ENCODE measurements at places on chromosomes 5 and 9.
A peak's percentile ranks its signal among the peaks of the same experiment; 100 is the strongest.

DNA sequence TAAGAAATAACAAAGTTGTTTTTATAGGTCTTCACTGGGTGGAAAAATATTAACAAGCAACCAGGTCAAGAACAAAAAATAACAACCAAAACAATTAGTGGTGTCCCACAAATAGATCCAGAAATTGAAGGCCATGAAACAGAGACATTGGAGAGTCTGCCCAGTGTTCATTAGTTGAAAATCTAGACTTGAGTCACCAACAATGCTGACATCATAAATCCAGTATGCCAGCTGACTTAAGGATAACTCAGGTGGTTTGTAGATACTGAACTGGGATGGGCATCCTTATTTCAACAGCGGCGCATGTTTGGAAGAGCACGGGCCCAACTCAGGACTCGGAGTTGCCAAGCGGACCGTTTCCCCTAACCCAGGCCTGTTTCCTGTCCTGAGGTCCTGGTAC lies 80.7 kb upstream of the TNFAIP8 start:
- no peak for DNase-seq

DNA sequence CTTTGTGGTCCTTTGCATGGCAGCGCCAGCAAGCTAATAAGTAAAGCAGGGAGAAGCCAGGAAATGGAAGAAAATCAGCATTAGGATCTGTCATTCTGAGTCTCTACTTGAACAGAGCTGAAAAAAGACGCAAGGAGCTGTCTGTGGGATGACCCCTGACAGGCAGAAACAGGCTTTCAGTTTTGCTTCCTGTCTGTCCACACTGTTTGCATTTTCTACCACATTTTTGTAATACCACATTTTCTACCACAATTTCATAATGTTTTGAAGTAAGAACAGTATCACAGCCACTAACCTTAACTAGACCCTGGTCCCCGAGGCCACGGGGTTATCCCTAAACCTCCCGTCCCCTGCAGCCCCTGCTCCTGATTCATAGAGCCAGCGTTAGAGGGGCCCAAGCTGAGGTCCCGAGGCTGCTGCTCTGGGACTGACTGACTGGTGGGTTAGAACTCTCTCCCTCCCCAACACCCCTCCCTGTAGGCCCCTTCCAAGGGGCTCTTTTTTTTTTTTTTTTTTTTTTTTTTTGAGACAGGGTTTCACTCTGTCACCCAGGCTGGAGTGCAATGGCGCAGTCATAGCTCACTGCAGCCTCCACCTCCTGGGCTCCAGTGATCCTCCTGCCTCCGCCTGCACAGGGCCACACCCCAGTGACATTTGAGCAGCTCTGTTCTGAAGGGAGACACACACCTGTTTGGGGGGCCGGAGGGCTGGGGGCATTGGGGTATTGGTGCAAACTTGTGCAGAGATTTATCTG lies 4.0 kb upstream of the CLIC3 start:
- no peak for DNase-seq

DNA sequence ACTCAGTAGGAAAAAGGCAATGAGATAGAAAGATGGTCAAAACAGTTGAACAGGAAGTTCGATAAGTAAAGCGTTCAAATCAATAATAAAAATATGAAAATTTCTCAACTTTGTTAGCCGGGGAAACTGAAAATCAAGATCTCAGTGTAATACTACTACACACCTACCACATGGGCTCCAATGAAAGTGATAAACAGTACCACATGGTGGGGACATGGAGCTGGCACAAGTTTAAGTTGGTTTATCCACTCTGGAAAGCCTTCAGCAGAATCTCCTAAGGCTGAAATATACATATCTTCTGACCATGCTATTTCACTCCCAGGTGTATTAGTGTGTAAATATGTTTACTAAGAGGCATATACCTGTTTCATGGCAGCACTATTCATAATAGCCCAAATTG lies 126.8 kb downstream of the NXNL2 start:
- DNase-seq = no peak

DNA sequence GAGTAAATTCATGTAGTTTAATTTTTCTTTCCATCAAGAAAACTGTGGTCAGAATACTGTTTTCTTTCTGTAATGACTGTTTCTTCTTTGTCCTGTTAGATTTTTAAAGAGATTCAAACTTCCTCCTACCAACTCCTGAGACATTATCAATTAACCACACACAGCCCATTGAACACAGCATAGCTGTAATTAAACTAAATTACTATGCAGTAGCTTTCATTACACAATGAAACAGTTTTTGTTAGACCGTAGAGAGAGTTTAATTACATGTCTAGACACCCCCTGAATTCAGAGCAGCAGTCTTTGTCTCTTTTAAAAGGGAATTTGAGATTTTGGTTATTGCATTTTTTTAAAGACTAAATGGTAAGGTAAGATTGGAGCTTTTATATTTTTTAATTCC lies 77.5 kb downstream of the STARD4 start:
- no peak for DNase-seq

- DNase-seq = peak; percentile 88
Observed at GRCh38 chr5:143002459-143003327, 232.5 kb downstream of the ARHGAP26 start.

DNA sequence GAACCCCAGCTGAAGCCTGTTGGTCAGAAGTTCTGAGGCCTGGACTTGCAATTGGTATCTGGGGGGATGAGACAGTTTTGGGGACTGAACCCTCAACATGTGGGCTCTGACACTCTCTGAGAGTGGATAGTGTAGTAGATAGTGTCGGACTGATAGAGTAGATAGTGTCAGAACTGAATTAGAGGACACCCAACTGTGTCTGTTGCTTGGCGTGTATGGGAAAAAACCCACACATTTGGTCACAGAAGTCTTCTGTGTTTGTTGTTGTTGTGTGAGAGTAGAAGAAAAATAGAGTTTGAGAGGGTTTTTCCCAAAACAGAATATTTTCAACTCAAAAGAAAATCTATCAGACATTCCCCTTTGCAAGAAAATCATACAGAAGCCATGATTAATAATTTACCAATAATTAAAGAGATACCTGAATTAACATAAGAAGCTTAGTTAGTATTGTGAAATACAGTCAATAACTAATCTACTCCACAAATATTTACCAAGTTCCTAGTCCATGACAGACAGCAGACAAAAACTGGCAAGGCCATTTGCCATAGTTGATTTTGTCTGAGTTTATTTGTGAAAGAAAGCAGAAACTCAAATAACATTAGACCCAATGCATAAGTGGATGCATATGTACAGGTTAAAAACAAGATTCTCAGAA lies 170.9 kb downstream of the CTNND2 start:
- DNase-seq = no peak
